ENCODE measurements at places on chromosomes 7 and 10. TPM values are rescaled to one million over a fixed set of nuclear protein-coding genes. Genes with fewer than 3 reads are reported as not detected.

- DNase-seq = no peak
Measured at GRCh38 chr7:101547022-101547915, 81.8 kb downstream of the MYL10 start.

DNA sequence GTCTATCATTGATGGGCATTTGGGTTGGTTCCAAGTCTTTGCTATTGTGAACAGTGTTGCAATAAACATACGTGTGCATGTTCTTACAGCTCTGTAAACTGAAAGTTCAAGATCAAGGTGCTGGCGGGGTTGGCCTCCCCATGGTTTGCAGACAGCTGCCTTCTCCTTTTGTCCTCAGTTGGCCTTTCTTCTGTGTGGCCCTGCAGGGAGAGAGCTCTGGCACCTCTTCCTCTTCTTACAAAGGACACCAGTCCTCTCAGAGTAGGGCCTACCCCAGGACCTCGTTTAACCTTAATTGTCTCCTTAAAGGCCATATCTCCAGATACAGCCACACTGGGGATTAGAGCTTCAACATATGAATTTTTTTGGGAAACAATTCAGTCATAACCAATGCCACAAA lies 462.7 kb downstream of the TCERG1L start:
- no peak for DNase-seq

GRCh38 chr10:82377608-82378007 lies 502.6 kb downstream of the NRG3 start:
- DNase-seq = no peak

DNA sequence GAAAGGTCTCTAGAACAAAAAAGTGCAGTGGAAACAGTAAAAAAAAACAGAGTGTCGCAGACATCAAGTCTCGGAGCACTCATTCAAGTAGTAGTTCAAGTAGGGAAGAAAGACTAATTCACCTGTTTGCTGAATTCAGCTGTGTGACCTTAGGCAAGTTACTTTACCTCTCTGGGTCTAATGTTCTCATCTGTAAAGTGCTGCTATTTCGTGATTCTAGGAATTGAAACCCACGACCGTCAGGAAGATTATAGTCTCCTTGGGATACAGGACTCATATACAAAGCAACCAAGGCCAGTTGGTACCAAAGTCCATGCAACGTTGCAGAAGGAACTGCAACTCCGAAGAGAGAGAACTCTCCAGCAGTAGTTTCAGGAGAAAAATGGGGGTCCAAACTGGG lies 26.1 kb downstream of the PRKCQ start:
- DNase-seq = no peak

GRCh38 chr7:36792421-36792820 lies 68.1 kb upstream of the AOAH start:
- no peak for DNase-seq

DNA sequence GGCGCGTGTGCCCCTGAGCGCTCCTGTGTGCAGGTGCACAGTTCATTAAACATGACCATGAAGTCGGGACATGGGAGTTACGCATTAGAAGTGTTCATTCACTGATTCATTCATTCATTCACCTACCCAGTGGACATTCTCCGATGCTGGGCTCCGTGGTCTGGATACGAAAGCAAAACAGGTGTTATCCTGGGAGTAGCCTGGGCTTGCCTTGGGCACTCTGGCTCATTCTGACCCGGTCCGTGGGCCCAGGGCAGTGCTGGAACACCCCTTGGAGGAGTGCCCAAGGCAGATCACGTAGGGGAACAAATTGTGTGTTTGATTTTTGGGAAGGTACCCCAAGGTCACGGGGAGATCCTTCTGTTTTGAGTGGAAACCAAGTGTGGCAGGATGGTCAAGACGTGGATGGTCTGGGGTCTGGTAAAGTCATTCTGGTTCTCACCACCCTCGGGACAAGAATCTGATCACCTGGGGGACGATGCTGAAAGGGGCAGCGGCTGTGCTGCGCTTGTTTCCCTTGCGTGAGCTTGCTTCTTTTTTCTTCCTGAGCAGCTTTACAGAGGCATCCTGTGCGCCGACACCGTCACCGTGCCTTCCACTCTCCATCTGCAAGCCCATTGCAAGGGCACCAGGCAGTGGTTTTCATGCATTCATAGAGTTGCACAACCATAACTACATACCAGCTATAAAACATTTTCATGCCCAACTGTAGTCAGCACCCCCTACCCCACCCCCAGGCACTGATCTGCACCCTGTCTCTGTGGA lies 10.1 kb downstream of the ELFN1 start:
- no peak for DNase-seq

- DNase-seq = peak; percentile 28
Measured at GRCh38 chr7:17274551-17275245, 23.8 kb upstream of the AHR start.

SPDYE6 gene
- not detected for total RNA-seq

DNA sequence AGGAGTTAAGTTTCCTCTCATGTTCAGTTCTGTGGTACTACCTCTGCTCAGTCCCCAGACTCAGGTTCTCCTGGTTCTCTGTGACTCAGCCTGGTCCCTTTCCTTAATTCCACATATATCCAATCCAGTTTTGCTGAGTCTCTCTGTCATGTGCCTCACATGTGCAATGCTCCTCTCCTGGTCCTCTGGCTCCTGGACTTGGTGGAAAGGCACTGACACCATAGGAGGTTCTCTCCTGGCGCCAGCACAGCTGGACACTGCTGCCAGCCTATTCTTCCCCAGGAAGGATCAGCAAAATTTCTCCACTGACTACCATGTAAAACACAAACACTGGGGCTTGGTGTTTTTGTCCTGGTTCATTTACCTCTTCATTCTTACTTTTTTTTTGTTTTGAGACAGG lies 27.8 kb downstream of the GLUD1 start:
- no peak for DNase-seq

TRUB1 gene
- total RNA-seq = 21.2 TPM

PTPRZ1 gene
- 0.05 TPM for total RNA-seq

- no peak for DNase-seq
Measured at GRCh38 chr7:11726794-11727155, 105.2 kb downstream of the THSD7A start.

UCN3 gene
- total RNA-seq = not detected

GRCh38 chr10:63744060-63744941 lies 223.1 kb downstream of the REEP3 start:
- no peak for DNase-seq

- no peak for DNase-seq
Measured at GRCh38 chr10:75475460-75476182, 44.2 kb downstream of the LRMDA start.

GRCh38 chr7:28069388-28069787 lies 111.2 kb downstream of the JAZF1 start:
- DNase-seq = no peak

GRCh38 chr7:109387530-109387929 lies 817.9 kb downstream of the DNAJB9 start:
- DNase-seq = no peak

DNA sequence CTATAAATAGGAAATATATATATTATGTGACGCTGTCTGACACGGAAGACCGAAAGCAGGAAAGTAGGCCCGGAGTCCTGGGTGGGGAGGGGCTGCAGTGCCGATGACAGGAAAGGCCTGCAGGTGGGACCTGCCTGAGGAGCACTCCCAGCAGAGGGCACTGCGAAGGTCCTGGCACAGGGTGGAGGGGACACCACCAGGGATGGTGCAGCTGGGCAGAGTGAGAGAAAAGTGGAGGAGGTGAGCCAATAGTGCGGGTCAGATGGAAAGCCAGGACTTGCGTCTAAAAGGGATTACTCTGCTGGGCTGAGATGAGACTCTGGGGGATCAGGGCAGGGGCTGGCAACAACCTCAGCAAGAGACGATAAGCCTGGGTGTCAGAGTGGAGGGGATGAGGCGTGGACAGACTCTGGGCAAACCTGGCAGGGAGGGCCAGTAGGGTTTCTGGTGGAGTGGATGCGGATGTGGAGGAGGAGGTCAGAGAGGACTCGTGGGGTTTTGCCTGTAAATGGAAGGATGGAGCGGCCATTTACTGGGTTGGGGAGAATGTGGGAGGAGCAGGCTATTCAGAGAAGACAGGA lies 118.2 kb upstream of the ZNF746 start:
- no peak for DNase-seq

Data from HFFc6 (cell line).